ENCODE measurements at places on chromosomes 1 and 21.

DNA sequence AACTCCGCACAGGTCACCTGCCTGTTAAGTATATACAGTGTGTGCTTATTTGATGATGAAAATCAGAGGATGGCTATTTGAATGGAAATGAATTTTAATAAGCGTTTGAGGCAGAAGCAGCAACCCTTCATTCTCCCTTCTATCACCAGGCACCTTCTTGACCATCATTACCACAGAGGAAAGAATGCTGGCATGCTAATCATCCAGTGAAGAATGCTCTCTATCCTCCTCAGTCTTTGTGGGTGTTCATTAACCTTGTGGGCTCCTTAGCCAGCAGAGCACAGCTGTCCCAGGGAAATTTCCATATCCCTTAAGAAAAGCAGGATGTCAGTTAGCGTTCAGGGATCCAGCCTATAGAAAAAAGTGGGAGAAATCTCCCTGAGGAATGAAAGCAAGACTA lies 428.0 kb upstream of the CAMK1G start:
- no peak for DNase-seq

- DNase-seq: no peak
Measured at GRCh38 chr1:148379697-148380096, 103.4 kb downstream of the PPIAL4G start.

- DNase-seq: no peak
Measured at GRCh38 chr1:180614730-180615129, 17.1 kb upstream of the XPR1 start.

GRCh38 chr1:7285856-7286454 lies 485.1 kb upstream of the VAMP3 start:
- no peak for DNase-seq

DNA sequence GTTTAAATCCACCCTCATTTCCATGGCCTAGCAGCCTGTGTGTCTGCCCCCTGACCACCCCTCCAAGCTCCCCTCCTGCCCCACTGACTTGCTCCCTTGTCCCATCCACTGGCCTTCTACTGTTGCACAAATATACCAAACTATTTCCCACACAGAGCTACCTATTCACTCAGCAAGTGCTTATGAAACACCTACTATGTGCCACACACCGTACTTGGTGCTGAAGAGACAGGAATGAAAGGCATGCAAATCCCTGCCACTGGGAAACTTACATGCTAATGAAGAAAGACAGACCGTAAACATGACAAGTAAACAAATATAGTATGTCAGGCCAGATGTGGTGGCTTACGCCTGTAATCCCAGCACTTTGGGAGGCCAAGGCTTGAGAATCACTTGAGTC lies 49.9 kb upstream of the CAPZB start:
- DNase-seq: no peak

- no peak for DNase-seq
Measured at GRCh38 chr1:198271467-198271866, 114.7 kb downstream of the NEK7 start.

GRCh38 chr1:84253891-84254290 lies 47.6 kb upstream of the SAMD13 start:
- peak; percentile 78 for DNase-seq

GRCh38 chr1:94265906-94266305 lies 28.5 kb upstream of the ARHGAP29 start:
- DNase-seq: peak; percentile 32

- DNase-seq: no peak
Measured at GRCh38 chr1:60703155-60703554, 379.2 kb upstream of the NFIA start.

DNA sequence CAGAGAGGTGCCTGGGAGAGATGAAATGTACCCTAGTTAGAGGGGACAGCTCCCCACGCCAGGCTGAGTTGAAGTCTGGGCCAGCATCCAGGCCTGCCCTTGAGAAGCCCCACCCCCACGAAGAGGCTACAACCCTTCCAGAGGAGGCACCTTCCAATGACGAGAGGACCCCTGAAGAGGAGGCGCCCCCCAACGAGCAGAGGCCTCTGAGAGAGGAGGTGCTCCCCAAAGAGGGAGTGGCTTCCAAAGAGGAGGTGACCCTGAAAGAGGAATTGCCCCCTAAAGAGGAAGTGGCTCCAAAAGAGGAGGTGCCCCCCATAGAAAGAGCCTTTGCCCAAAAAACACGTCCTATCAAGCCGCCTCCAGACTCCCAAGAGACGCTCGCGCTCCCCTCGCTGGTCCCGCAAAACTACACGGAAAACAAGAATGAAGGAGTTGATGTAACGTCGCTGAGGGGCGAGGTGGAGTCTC lies 3.1 kb downstream of the EVA1B start:
- no peak for DNase-seq

- DNase-seq: no peak
Measured at GRCh38 chr1:92921031-92922023, 39.9 kb downstream of the DIPK1A start.

- peak; percentile 24 for DNase-seq
Measured at GRCh38 chr1:206770531-206771337, at the start of gene IL19. Gene IL19, plus strand, starts transcription at chr1:206770773. Its CDS starts 65,890 bp downstream, at chr1:206836663.

GRCh38 chr1:243501002-243501401 lies 245.2 kb downstream of the SDCCAG8 start:
- DNase-seq: peak; percentile 66

- no peak for DNase-seq
Measured at GRCh38 chr1:206023695-206024094, at the start of gene CTSE. Gene CTSE, minus strand, starts transcription at chr1:206023895. Its CDS starts 104 bp downstream, at chr1:206023791.

- DNase-seq: no peak
Measured at GRCh38 chr1:48563021-48563420, 91.0 kb upstream of the SPATA6 start.

Data from AG20443 (cell line).